ENCODE measurements at places on chromosomes 12 and 14. TPM values are rescaled to one million over a fixed set of nuclear protein-coding genes. Genes with fewer than 3 reads are reported as not detected.

- H3K36me3 ChIP-seq, result no peaks in the 10 kb centered on the region
- H3K4me3 ChIP-seq, result no peak overlapping the region
- no peaks in the 10 kb centered on the region for H3K4me1 ChIP-seq
- H3K27me3 ChIP-seq, result no peaks in the 10 kb centered on the region
These were observed 22.8 kb upstream of the DHRS4 start for GRCh38 chr14:23930742-23931141.

DNA sequence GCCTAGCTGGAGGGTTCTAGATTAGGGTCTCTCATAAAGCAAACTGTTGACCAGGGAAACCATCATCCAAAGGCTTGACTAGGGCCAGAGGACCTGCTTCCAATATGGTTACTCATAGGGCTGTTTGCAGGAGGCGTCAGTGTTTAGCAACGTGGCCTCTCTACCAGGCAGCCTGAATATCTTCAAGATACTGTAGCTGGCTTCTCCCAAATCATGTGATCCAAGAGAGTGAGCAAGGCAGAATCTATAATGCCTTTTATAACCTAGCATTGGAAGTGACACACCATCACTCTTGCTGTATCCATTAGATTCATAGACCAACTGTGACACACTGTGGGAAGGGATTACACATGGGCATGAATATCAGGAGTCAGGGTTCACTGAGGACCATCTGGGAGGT lies 17.3 kb downstream of the TPH2 start:
- H3K4me3 ChIP-seq, result no peak overlapping the region
- DNase-seq, result no peak
- H3K36me3 ChIP-seq, result no peaks in the 10 kb centered on the region
- H3K27me3 ChIP-seq, result no peaks in the 10 kb centered on the region
- no peak overlapping the region for H3K27ac ChIP-seq

GRCh38 chr12:82554529-82554928 lies 132.2 kb upstream of the TMTC2 start:
- H3K27ac ChIP-seq, result no peak overlapping the region
- H3K4me3 ChIP-seq, result no peak overlapping the region
- DNase-seq, result no peak
- H3K36me3 ChIP-seq, result no peaks in the 10 kb centered on the region
- H3K4me1 ChIP-seq, result no peaks in the 10 kb centered on the region

- H3K36me3 ChIP-seq, result no peaks in the 10 kb centered on the region
- H3K4me1 ChIP-seq, result no peaks in the 10 kb centered on the region
- no peak overlapping the region for H3K4me3 ChIP-seq
- H3K27me3 ChIP-seq, result no peaks in the 10 kb centered on the region
These were observed 290.0 kb upstream of the NOVA1 start for GRCh38 chr14:26887847-26888246.

DNA sequence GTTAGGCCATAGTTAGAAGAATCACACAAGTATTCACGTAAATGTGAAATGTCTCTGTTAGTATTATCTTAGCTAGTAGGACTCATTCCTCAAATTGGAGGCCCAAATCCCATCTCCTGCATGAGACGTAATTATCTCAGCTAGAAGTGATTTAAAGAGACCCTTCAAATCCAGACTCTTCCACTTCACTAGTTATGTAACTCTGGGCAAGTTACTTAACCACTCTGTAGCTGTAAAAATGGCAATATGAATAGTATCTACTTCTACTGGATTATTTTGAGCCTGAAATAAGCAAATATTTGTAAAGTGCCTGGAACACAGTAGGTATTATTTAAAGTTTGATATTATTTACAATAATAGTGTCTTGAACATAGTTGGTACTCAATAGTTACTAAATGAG lies 28.4 kb upstream of the CDKL1 start:
- no peak overlapping the region for H3K4me3 ChIP-seq
- no peaks in the 10 kb centered on the region for H3K4me1 ChIP-seq
- H3K27ac ChIP-seq, result no peak overlapping the region
- no peaks in the 10 kb centered on the region for H3K36me3 ChIP-seq

The NOXRED1 gene
- total RNA-seq, result not detected

The GDF3 gene
- not detected for total RNA-seq

The C12orf43 gene
- 12.2 TPM for total RNA-seq

The PPM1H gene
- total RNA-seq, result 8.2 TPM

The ERH gene
- 36.7 TPM for total RNA-seq

The KRT5 gene
- total RNA-seq, result 4.7 TPM

Measured in upper lobe of left lung (tissue), 6 donors.